GM13977 (cell line): ENCODE measurements at places on chromosomes 5 and 9.

DNA sequence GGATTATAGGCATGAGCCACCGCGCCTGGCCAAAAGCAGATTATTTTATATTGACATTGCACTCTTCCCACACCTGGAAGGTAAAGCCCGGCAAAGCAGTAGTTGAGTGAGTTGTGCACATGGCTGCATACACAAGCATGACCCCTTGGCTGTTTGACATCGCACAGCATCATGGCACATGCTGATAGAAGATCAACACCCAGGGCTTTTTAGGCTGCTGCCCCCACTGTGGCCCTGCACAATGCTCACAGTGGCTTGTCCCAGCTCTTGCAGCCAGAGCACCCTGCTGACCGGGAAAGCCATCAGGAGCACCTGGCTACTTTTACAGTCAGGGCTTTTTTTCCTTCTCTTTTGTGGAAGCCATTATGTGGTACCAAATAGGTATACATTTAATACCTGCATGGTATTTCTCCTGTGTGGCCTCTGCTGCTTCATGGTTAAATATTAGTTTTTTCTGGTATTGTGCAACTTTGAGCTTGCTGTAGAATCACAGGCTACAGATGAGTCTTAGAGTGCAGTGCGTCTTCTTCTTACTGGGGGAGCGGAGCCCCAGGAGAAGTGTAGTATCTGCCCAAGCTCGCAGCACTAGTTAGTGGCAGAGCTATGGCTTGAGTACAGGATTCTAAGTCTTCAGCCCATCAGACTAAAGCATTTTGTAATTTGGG, 264.5 kb downstream of the AOPEP start:
- no peak for DNase-seq

GRCh38 chr9:137606005-137606621, 627 bp downstream of the ARRDC1 start:
- DNase-seq: no peak

DNA sequence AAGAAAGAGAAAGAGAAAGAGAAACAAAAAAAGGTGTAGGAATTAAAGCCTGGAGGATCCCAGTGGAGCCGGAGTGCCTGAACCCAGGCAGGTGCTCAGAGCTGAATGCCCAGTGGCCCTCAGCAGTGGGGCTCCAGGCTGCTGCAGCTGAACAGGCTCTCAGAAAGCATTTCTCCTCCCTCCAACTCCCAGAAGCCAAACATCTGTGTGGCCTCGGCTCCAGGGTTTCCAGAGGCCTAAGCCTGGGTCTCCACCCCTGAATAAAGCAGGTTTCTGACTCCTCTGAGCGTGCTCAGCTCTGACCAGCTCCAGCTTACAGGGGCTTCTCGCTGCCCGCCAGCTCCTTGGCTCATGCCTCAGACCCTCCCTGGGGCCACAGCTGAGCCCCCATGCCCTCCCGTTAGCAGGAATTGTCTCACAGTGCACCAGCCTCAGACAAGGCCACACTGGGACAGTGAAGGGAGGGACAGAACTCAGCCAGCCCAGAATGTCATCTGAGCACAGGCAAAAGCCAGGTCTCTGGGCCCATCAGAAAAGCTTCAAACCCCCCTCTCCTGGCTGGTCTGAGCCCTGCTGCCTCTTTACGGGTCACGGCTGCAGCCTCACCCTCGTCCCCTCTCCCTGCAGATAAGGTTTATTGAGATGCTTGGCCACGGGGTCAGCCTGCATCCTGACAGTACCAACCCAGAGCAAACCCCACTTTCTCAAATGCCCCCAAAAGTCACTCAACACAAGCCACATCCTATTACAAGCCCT, 114.4 kb upstream of the PPP1R26 start:
- no peak for DNase-seq

GRCh38 chr5:133386662-133387061, 225.7 kb downstream of the FSTL4 start:
- DNase-seq: no peak

DNA sequence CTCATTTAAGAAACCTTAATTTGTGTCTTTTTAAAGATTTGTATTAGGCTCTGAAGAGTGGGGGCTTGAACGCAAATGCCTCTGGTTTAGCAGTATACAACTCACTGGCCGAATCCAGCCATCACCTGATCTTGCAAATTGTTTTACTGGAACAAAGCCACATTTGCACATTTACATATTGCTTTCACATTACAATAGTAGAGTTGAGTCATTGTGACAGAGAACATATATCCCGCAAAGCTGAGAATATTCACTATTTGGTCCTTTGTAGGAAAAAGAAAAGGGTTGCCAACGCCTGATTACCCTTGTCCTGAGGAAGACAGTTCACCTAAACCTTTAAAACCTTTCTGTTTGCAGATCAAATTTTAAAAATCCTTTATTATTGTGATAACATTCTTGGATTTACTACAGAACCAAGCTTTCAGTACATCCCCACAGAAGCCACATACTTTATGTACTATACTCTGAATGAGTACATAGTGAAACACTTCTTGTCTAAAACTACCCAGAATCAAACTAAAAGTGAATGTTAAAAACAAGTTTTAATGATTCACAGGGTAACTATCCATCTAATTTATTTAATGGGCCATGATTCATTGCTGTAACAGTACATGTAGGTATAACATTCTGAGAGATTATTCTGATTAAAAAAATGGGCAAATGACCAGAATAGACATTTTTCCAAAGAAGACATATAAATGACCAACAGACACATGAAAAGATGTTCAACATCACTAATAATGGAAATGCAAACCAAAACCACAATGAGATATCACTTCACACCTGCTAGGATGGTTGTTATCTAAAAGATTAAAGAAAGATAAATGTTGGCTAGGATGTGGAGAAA, 161.0 kb downstream of the SLC25A46 start:
- DNase-seq: peak; percentile 29

GRCh38 chr9:94514722-94515121, 40.2 kb upstream of the PCAT7 start:
- no peak for DNase-seq

GRCh38 chr9:80004714-80005113, 432.9 kb downstream of the TLE4 start:
- no peak for DNase-seq

GRCh38 chr5:67215519-67216471, 19.2 kb upstream of the CD180 start:
- peak; percentile 62 for DNase-seq

- no peak for DNase-seq
Observed at GRCh38 chr5:67942421-67942820, 273.1 kb upstream of the PIK3R1 start.
